ENCODE measurements at places on chromosomes 12 and 14.

GRCh38 chr12:12899530-12900380 is 8.4 kb downstream of the GPRC5A start:
- DNase-seq: peak; percentile 59

DNA sequence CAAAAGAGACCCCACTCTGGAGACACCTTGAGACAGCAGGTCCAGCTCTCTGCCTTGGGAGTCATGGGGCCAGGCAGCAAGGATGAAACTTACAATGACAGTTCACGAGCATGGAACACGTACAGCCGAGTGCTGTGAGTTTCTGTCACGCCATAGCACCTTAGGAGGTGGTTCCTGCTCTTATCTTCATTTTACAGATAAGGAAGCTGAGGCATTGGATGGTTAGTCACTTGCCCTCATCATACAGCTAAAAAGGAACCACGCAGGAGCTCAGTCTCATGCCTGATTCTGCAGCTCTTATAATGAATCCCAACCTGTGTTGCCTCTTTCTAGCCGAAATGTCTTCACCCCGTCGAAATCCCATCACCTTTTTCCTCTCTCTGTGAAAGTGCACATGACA is 39.9 kb downstream of the C14orf132 start:
- no peak for DNase-seq

DNA sequence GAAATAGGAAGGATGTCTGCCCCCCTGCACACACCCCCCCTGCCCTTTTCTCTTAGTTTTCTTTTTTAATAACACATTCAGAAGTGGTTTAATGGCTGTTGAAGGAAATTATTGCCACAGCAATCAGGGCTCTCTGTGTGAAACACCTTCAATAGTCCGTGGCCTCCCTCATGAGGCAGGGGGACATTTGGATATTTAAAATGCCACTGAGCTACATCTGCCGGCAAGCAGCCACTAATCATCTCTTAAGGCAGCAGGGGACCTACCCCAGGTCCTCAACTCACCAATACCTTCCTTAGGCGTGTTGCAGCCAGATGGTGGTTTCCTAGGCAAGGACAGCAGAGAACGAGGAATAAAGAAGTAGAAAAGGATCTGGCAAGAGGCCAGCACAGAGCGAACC is 283.2 kb downstream of the TTC8 start:
- DNase-seq: no peak

- DNase-seq: no peak
These were observed 47.0 kb upstream of the OR6J1 start for GRCh38 chr14:22691171-22691570.

DNA sequence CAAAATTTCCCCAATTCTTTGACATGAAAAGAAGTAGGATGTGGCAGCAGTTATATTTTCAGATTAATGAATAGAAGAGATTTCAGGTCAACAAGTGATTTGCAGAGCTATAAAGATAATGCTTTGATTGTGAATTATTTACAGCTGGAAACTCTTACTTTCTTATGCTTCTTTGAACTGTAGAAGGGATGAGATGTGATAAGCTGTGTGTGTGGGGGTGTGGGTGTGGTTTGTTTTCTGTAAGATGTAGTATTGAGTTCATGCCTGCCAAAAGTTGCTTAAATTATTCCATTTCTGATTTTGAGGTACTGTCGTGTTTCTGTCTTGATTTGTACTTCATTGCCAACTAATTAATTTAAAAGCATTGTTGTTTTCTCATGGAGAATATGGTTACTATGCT is 22.7 kb downstream of the AEBP2 start:
- DNase-seq: no peak

DNA sequence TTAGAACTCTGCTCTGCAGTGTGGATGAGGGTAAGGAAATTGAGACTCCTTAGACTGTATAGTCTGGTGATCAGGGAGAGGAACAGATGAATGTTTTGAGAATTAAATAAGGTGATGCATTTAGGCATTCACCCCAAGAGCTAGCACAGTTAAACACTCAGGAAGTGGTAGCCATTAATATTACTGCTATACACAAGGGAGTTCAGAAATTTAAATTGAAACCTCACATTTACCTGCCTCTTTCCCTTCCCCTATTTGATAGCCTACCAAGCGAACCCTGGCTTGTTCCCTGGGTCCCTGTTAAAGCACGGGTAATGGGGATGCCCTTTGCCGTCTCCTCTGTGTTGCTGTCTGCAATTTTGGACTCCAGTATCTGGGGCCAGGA is 18.2 kb downstream of the WNT5B start:
- DNase-seq: no peak

DNA sequence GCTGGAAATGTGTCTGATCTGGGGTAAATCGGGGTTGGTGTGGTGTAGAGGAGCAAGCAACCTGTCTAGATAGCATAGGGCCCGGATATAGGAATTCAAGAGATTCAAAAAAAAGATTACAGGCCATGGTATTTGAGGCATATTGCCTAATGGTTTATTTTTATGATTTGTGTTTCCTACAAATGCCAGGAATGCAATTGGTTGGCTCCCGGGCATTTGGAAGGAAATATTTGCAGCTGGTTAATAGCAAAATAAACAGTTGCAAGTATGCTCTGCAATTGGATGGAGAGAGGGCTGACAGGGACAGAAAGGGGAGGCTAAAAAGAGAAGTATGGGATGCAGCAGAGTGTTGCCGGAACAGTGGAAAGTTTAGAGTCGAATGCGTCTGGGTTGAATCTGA is 315.6 kb upstream of the ATP2B1 start:
- no peak for DNase-seq

DNA sequence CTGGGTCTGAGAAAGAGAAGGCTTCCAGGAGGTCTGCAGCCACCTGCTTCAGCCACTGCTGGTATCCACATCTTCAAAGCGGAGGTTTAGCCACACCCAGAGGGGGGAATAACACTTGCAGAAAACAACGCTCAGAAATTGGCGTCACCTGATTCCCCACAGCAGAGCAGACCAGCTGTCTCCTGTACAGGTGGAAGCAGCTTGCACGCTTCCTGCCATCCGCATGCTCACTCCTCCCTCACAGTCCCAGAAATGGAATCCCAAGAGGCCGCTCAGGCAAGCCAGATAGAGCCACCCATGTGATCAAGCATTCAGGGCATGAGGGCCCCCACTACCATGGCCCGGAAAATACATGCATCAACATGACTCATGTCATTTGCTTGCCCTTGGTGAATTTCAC is 112.2 kb upstream of the DIO3 start:
- DNase-seq: no peak

- no peak for DNase-seq
These were observed 67.0 kb downstream of the RBM19 start for GRCh38 chr12:113899042-113899560.

DNA sequence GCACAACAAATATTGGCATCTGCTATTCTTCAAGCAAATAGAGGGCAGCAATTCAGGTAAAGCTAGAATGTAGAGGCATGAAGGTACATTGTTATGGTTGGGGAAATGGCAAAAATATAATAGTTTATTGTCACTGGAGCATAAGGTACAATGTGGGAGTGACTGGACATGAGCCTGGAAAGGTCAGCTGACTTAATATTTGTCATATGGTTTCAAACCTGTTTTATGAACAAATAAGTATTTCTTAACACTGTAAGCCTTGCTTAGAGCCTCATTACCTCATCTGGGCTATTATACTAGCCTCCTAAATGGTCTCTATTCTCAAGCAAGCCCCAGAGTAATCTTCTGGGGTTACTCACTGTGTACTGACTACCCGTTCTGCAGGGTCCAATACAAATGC is 33.7 kb downstream of the FAM177A1 start:
- DNase-seq: no peak

- peak; percentile 70 for DNase-seq
These were observed at the start of gene SPTB for GRCh38 chr14:64879635-64880220. Gene SPTB, minus strand, starts transcription at chr14:64879907. Its CDS starts 56,813 bp downstream, at chr14:64823094.

DNA sequence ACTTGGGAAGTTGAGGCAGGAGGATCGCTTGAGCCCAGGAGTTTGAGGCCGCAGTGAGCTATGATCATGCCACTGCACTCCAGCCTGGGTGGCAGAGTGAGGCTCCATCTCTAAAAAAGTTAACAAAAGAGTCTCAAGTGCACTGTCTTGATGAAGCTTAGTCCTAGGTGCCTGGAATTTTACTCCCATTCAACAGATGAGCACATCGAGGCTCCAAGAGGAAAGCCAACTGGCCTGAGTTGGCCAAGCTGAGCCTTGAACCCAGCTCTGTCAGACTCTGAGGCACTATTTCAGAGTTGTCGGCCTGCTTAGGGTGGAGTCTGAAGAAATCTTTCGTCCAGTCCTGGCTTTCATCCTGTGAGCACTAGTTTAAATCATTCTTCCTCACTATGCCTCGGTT is 98.1 kb upstream of the MAP1LC3B2 start:
- no peak for DNase-seq

DNA sequence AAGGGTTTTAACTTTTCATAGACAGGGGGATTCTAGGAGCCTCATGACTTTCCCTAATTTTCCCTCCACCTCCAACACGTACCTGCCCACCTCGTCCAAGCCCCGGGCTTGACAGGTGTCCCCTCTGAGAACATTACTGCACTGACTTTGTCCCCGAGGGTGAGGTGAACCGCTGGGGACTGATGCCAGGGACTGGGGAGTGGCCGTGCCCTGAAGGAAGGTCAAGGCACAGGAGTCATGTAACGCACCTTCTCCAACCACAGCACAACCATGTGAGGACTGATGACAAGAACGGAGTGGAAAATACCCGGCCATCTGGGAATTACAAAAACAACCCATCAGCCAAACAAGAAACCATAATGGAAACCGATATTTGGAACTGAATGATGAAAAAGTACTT is 214.7 kb upstream of the C14orf180 start:
- DNase-seq: no peak

- no peak for DNase-seq
These were observed 165.0 kb upstream of the DCN start for GRCh38 chr12:91347481-91348214.

- no peak for DNase-seq
These were observed 443.4 kb downstream of the GLT1D1 start for GRCh38 chr12:129296671-129297070.

GRCh38 chr14:99118046-99118721 is 153.8 kb downstream of the BCL11B start:
- DNase-seq: no peak

- no peak for DNase-seq
These were observed 21.5 kb downstream of the OR10P1 start for GRCh38 chr12:55658212-55658611.

- DNase-seq: no peak
These were observed 2.6 kb downstream of the NKX2-1 start for GRCh38 chr14:36517242-36518030.

- DNase-seq: no peak
These were observed 17.8 kb downstream of the DCAF5 start for GRCh38 chr14:69135133-69135532.

- DNase-seq: no peak
These were observed 34.8 kb downstream of the BRAP start for GRCh38 chr12:111650912-111651311.

DNA sequence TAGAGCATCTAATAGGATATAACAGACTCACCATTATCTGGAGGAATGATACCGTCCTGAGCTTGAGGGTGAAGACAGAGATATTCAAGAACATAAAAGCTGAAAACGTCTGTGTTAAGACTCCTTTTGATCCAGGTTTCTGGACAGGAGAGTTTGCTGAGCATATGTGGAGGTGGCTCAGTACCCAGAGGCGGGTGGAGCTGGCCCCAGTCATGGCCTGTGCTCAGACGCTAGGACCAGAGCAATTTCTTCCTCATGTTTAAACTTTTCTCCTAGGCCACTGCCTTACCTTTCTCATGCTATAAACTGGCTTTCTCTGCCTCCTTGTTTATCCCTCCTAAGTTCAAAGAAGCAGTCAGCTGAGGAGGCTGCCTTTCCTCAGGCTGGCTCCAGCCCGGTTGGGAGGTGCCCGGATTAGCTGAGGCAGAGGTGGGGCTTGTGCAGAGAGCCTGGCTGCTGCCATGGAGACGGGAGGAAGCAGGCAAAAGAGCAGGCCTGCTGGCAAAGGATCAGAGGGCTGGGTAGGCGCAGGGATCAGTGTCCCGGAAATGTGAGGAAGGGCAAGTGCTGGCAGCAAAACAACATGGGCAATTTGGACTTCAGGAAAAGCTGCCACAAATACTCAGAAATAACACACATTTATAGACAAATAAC is 13.7 kb downstream of the COA8 start:
- no peak for DNase-seq

DNA sequence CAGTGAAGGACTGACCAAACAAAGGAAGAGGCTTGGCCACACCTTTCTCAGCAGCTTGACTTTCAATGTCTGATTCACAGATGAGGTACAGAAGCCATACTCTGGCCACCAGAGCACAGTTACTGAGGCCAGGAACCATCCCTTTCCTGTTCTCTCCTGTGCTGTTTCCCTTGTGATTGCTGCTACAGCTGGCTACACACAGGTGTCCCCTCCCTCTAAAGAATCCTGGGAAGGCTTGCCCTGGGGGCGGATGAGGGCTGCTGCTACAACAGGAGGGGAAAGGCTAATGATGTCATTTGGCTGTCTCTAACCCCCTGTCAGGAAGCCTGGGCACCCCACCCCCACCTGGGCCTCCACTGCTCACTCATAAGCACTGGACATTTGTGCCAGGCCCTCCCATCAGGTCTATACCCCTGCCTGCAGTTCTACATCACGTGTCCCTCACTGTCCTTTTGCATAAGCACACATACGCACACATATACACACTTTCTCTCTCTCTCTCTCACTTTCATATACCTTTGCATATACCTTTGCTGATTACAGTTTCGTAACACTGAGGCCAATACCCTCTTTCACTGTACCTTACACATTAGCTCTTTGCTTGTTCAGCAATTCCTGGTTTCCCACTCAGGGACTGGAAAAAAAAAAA is 41.4 kb downstream of the PRPF40B start:
- DNase-seq: no peak

GRCh38 chr14:56294128-56294527 is 175.9 kb downstream of the PELI2 start:
- DNase-seq: no peak

DNA sequence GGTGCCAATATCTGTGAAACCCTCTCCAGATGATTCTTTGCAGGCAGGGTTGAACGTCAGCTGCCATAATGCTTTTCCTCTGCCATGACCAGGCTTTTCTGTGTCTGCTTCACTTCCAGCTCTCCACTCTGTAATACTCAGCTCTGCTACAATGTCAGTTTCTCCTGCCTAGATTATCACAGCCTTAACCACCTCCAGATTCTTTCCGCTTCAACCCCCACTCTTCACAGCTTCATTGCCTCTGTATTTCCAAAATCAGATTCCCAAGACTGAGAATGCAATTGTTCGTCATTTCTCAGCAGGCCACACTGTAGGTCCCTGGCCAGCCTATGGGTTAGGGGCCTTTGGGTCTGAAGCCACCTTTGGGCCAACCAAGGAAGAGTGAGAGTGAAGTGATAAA is 73.7 kb upstream of the SCN8A start:
- no peak for DNase-seq

- no peak for DNase-seq
These were observed 3.8 kb downstream of the TXNRD1 start for GRCh38 chr12:104219361-104219892.

GRCh38 chr12:115088328-115088994 is 404.5 kb upstream of the TBX3 start:
- DNase-seq: no peak

DNA sequence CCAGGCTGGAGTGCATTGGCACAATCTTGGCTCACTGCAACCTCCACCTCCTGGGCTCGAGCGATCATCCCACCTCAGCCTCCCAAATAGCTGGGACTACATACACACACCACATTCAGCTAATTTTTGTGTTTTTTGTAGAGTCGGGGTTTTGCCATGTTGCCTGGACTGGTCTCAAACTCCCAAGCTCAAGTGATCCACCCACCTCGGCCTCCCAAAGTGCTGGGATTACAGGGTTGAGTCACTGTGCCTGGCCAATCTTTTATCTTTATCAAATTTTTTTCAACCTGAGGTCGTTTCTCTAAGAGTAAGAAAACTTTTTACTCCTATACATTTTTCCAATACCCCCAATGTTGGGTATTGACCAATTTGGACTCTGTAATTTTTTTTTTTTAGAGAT is 40.0 kb upstream of the NAP1L1 start:
- DNase-seq: no peak
